Activated T-cell treated with anti-CD3 and anti-CD28 coated beads for 48 hours (primary cell): ENCODE measurements at places on chromosomes 12 and 14.

- DNase-seq = no peak
Observed at GRCh38 chr12:49936925-49937324, 13.6 kb upstream of the AQP2 start.

GRCh38 chr12:25957793-25958427, 572 bp upstream of the RASSF8 start:
- DNase-seq = no peak

DNA sequence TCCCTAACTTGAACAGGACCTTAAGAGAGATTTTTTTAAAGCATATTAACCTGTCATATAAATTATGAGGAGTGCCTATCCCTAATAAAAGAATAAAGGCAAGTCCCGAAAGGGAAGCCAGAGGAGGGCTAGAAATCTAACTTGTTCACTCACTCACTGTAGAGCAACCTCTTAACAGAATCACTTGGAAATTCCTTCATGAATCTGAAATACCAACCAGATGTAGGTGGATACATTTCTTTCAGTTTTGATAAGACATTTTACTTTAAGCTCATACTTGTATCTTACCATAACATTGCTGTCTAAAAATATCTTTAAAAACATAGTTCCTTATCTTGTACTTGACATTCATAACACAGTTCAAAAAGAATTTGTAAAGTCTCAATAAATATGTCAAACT, 25.7 kb downstream of the NTN4 start:
- DNase-seq = no peak

DNA sequence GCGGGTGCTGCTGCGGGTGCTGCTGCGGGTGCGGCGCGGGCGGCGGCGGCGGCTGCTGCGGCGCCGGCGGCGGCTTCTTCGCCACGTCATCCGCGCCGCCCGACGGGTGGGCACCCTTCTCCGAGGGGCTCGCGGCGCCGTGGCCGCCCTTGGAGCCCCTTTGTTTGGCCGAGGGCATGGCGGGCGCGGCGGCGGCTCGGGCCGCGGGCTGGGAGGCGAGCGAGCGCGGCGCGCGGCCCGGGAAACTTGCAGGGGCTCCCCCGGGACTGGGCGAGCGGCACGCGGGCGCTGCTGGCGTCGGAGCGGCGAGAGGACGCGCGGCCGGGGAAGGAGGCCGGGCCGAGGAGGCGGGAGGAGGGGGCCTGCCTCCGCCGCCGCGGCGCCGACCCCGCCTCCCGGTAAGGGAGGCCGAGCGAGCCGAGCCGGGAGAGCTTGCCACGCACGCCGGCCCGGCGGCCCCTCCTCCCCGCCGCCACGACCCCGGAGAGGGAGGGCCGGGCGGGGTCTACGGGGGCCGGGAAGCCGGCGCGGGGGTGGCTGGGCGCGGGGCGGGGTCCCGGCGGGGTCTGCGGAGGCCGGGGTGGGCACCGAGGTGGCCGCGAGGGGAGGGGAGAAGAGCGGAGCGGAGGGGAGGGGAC, at the start of gene CKAP4:
Gene CKAP4 (minus strand): TSS at position 347 of the 638 bp plus-strand sequence. CDS start 169 bp downstream, at position 178.
- DNase-seq = peak; percentile 43
